Activated B cell treated with CpG ODN at 0.5 μM for 24 hours (primary cell): ENCODE measurements at places on chromosomes 5 and 9. TPM values are rescaled to one million over a fixed set of nuclear protein-coding genes. Genes with fewer than 3 reads are reported as not detected.

DNA sequence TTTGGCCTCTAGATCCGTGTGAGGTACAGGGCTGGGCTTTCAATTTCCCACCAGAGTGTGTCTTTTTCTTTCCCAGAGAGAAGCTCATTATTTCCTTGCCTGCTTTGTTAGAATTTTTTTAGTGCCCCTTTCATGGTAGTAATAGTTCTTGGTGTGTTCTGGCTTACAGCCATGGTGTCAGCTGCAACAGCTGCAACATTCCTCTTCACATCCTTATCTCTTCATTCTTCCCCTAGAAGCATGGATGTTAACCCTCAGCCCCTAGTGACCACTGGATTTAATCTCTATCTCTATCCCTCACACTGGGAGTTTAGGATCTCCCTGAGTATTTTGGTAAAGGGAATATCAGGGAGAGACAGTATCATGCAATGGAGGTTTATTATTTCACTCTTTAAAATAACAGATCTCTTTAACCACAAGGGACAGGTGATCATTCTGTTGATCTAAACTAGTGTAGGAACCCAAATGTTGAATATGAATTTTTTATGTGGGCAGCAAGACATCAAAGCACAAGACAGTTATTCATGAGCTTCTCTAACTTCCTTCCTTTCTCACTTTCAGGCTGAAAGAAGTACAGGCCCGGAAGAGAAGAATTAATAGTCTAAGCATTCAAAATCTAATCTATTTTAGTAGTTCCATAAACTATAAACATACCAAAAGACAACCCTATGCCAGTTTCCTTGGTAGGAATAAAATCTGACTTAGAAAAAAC is 160.2 kb downstream of the FAM170A start:
- DNase-seq, result no peak

- DNase-seq, result no peak
Measured at GRCh38 chr5:33059081-33059480, 348.0 kb downstream of the NPR3 start.

- DNase-seq, result no peak
Measured at GRCh38 chr9:113464286-113464660, 746 bp downstream of the RGS3 start.

GRCh38 chr5:120576588-120576987 is 112.5 kb downstream of the PRR16 start:
- no peak for DNase-seq

Gene OCLN
- 1.9 and 2.2 TPM in 2 replicates for total RNA-seq
